ENCODE measurements at places on chromosomes 5 and 9. TPM values are rescaled to one million over a fixed set of nuclear protein-coding genes. Genes with fewer than 3 reads are reported as not detected.

DNA sequence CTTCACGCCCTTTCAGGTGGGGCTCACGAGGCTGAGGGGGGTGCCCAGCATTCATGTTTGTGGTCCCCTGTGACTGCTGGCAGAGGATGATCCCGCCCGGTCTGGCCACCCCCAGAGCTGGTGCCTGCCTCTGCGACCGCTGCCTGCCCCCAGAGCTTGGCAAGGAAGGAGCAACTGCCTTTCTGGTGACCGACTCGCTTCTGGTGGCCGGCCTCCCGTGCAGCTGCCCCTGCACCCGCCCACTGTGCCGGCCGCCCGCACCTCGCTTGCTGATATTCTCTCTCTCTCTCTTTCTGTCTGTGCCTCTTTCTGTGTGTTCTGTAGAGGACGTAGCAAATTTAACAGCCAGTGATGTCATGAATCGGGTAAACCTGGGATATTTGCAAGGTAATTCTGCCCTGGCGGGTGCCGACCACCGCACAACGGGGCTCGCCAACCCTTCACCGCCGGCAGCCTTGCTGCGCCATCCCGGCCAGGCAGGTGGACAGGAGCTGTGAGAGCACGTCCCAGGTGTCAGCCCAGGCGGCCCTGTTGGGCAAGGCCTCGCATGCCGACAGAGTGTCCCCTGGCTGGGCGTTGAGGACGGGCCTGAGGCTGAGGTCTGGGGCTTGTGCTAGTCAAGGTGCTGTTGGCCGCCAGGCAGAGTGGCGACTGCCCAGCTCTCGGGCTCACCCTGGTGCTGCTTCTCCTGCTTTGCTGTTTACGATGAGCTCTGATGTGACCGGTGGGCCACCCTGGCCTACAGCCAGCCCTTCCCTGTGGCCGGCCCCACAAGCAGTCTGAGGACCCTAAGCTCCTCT is 86.0 kb downstream of the KCNT1 start:
- no peak for DNase-seq

Gene ANKRA2
- 11.4 TPM for total RNA-seq

GRCh38 chr5:31748458-31749172 is 109.7 kb downstream of the PDZD2 start:
- no peak for DNase-seq

- no peak for DNase-seq
Measured at GRCh38 chr5:56569566-56569965, 245.8 kb upstream of the MAP3K1 start.

DNA sequence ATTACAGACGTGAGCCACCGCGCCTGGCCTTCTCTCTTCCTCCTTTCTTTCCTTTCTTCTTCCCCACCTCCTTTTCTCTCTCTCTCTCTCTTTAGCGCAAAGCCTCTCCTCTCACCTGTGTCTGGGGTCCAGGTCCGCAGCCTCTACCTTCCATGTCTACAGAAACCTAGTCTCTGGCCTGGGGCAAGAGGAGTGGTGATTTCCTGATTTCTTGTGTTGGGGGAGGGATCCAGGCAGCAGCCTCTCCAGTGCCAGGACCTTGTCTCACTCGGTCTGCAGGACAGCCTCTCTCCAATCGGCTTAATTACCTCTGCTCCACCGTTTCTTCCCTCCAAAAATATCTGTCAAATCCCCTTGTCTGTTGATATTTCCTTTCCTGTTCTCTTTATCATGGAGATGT is 16.1 kb upstream of the FAM120A start:
- DNase-seq: no peak

DNA sequence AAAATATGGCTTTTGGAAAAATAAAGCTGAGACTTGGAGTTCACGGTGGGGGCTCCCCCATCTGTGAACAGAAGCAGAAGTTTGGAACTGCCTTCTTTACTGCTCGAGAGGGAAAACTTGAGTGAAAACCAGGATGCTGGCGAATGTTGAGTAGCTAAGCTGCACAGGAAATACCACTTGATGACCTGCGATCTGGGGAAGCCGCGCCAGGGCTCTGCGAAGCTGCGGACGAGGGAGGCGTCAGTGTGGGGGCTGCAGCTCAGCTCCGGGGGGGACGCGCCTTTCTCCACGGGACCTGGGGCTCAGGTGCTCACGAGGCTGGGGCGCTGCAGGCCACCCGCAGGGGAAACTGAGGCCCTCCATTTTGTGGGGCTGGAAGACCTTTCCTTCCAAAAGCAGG is 62.3 kb downstream of the TENT4A start:
- no peak for DNase-seq

DNA sequence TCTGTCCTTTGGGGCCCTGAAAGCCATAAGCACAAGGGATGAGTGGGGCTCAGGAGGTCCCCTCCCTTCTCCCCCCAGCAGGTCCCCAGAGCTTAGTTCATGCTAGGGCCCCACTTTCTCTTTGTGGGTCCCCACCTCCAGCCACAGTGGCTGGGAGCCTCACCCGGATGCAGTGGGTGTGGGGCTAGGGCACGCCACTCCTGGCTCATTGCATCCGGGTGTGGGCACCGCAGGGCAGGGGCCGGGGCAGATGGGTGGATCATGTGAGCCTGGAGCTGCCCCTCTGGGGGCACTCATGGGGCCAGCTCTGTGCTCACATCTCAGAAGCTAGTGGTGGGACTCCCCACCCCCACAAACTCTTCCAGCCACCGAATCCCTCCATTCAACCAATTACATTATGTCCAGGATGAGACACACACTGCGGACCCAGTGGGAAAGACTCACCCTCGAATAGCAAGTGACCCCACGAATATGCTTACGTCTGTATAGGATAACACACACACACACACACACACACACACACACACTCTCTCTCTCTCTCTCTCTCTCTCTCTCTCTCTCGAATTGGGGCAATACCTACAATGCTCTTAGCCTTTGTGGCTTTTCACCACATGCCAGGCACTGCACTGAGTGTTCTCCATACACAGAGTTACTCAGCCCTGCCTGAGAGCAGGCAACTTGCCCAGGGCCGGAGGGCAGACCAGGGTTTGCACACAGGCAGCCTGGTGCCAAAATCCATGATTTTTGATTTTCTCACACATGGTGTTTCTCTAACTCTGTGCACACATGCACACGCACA is 16.8 kb upstream of the PHYKPL start:
- DNase-seq: peak; percentile 76

DNA sequence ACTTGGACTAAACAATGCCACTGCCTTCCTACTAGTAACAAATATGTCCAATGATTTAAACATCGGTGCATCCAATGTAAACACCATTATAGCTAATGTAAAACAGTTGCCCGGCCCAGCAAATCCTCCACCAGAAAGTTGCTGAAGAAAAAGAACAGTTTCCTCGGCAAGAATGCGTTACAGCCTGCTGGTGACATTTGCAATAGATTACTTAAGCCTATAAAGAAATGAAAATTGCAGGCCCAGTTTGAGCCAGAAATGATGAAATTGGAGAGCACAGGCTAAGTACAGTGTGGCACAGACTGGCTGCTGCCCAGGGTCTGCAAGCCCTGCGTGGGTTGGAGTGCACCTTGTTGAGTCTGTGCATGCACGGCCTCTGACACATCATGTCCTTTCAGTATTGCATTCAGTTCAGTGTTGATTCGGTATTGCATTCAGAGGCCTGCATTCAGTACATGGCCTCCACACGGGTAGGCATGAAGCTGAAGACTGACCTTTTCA is 406.0 kb upstream of the KLF4 start:
- no peak for DNase-seq

GRCh38 chr5:175655411-175655810 is 2.5 kb upstream of the HRH2 start:
- DNase-seq: no peak

DNA sequence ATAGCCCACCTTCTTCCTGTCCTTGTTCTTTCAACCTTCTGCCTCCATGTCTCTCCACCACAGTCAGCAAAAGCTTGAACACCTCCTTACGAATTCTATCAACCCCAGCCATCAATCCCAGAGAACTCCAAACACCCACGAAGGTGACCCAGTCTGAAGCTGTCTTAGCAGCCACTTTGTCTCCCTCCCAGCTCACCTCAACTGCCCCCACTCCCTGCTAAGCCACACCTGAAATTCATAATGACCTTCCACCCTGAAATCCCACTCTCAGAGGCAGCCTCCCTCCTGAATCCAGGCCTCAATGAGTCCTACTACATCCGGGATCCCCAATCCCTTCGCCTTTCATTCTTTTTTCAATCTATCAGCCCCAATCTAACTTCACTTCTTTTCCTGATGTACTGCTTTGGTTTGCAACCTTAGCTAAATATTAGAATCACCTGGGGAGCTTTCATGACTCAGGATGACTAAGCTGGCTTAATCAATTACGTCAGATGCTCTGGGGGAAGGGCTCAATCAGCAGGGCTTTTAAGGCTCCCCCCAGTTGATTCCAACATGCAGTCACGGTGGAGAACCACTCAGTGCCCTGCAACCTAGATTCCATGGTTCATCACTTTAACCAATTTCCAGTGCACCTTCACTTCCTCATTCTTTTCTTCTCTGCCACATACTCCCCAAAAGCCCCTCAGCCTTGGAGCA is 32.2 kb downstream of the BHMT start:
- DNase-seq: peak; percentile 90

GRCh38 chr5:124001036-124001615 is 489.1 kb downstream of the CSNK1G3 start:
- DNase-seq: no peak

DNA sequence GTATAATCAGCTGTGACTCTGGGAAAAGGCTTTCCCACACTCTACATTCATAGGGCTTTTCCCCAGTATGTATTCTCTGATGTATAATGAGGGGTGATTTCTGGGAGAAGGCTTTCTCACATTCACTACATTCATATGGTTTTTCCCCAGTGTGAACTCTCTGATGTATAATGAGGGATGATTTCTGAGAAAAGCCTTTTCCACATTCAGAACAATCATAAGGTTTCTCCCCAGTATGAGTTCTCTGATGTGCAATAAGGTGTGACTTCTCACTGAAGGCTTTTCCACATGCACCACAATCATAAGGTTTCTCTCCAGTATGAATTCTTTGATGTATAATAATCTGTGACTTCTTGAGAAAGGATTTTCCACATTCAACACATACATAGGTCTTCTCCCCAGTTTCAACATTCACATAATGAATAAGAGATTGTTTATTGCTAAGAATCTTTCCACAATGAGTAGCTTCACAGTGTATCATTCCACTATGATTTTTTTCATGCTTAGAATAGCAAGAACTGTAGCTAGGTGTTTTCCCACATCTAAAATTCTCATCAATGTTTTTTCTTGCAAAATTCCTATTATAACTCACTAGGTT is 26.7 kb upstream of the ZNF300 start:
- DNase-seq: no peak

GRCh38 chr5:62343428-62343827 is 37.4 kb downstream of the KIF2A start:
- DNase-seq: peak; percentile 50

GRCh38 chr5:62486672-62487071 is 74.1 kb downstream of the IPO11 start:
- DNase-seq: no peak

- DNase-seq: peak; percentile 37
Measured at GRCh38 chr5:6419340-6419852, 29.3 kb upstream of the UBE2QL1 start.
